ENCODE measurements at places on chromosomes 6 and 20. TPM values are rescaled to one million over a fixed set of nuclear protein-coding genes. Genes with fewer than 3 reads are reported as not detected.

DNA sequence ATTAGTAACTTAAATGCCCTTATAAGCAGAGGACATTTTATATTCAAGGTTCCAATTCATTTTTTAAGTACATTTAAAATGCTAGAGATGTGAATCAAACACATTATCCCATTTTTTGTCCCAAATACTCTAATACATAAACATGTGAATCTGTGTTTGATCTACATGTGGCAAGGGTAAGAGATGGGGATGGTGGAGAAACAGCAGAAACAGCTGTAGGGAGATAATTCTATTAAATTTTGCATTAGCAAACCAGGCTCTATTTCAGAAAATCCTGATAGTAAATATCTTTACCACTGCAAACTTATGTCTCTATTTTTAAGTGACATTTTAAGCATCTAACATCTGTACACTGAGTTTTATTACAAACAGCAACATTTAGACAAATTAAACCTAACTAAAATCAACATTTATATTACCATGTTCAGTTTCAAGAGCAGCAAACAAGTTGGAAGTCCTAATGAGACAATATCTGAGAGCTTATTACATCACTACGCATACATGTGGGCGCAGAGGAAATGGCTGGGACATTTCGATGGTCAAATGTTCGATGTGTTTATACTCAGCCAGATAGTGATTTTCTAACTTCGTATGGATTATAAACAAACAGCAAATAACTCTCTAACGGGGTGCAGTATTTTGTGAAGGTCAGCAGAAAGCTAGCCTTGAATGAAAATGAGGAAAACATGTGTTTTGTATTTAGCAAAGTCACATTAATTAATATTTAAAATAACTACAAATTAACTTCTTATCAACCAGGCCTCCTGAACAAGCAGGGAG, 165.1 kb downstream of the GJA1 start:
- H3K27me3 ChIP-seq: no peaks in the 10 kb centered on the region
- no peak overlapping the region for H3K4me3 ChIP-seq
- H3K27ac ChIP-seq: no peak overlapping the region
- DNase-seq: no peak
- H3K4me1 ChIP-seq: no peaks in the 10 kb centered on the region

Gene DAAM2
- total RNA-seq: 4.8 TPM

GRCh38 chr20:19626896-19627295, 131.2 kb upstream of the RIN2 start:
- H3K36me3 ChIP-seq: no peaks in the 10 kb centered on the region
- no peak overlapping the region for H3K27ac ChIP-seq
- no peaks in the 10 kb centered on the region for H3K27me3 ChIP-seq
- no peaks in the 10 kb centered on the region for H3K4me1 ChIP-seq
- peak; percentile 2 for DNase-seq

DNA sequence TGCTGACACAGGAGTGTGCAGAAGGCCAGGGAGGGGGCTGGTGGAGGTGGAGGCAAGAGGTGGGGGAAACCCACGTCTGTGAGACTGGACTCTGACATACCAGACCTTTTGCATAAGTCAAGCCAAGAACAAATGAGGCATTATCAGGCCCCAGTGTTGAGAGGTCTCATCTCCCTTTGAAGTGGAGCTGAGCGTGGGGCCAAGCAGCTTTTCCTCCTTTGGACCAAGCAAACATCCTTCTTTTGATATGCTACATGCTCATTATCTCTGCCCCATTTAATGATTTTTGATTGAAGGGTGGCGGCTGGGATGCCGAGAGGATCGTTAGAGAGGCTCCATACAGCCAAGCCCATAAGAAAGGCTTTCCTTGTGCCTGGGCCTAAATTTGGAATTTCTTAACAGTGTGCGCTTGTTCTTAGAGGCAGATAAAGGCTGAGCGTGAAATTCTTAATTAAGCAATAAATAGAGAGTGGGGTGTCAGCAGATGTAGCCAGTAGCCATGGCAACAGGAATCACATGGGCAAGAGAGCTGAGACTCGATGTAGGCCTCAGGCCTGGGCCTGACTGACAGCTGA, 244.5 kb downstream of the PKHD1 start:
- DNase-seq: no peak
- no peaks in the 10 kb centered on the region for H3K36me3 ChIP-seq
- H3K4me3 ChIP-seq: no peak overlapping the region
- H3K27ac ChIP-seq: no peak overlapping the region
- no peaks in the 10 kb centered on the region for H3K27me3 ChIP-seq

Gene TMEM151B
- 0.39 TPM for total RNA-seq

DNA sequence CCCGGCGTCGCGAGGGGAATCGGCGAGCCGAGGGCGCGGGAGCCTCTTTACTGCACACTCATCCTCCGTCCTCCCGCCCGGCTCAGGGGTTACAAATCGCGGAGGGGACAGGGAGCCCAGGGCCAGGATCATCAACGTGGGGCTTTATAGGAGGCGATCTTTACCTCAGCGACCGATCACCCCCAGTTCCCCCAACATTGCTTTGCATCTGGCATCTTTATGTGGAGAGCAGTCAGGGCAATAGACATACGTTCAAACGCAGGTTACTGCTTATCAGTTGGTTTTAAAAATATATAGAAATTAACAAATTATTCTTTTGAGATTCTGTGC, 634 bp downstream of the HSF2 start:
- peaks cover 20% of the 10 kb centered on the region for H3K4me1 ChIP-seq
- H3K36me3 ChIP-seq: no peaks in the 10 kb centered on the region
- no peak for DNase-seq
- peak overlapping the region; percentile 92 for H3K4me3 ChIP-seq

Gene PMEPA1
- total RNA-seq: 2.4 TPM

DNA sequence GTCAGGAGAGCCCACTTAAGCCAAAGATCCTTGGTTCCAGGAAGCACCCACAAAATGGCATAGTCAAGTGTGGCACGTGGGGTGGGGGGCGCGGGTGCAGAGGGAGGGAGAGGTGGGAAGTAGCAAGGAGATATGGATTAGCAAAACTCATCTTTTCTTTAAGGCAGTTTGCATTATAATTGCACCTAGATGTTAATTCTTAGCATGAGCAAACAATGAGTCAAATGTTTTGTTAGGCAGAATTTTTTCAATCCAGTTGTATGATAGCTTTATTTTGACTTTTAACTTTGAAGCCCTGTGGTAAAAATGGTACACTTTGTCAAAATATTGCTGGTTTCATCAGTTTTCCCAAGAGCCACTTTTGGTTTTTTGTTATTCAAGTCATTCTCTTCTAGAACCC, 15.0 kb downstream of the SCAND1 start:
- no peaks in the 10 kb centered on the region for H3K27me3 ChIP-seq
- no peaks in the 10 kb centered on the region for H3K4me1 ChIP-seq
- no peak overlapping the region for H3K4me3 ChIP-seq
- no peak for DNase-seq
- H3K36me3 ChIP-seq: peaks cover 25% of the 10 kb centered on the region
